EH (cell line): ENCODE measurements at places on chromosomes 13 and 19.

GRCh38 chr13:39306639-39307589 is 268.7 kb downstream of the NHLRC3 start:
- DNase-seq: no peak

- no peak for DNase-seq
Observed at GRCh38 chr13:107822006-107822405, 393.3 kb downstream of the LIG4 start.

- DNase-seq: peak; percentile 82
Observed at GRCh38 chr19:17686023-17686521, 2.1 kb downstream of the UNC13A start.

DNA sequence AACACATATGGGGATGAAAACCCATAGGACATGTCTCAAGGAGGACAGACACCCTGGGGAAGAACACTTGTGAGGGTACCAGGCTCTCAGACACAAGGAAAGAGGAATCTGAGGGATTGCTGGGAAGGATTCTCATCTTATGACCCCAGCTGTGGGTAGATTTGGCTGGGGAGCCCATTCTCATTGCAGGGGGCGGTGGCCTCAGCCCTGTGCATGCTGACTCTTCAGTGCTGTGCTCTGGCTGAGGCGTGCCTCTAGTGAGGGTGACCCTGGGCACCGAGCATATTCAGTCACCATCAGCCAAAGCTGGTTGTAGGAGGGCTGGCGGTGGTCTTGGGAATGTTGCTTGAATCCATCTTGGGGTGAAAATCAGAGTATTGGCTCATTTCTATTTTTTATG is 140.7 kb downstream of the TM9SF2 start:
- no peak for DNase-seq

DNA sequence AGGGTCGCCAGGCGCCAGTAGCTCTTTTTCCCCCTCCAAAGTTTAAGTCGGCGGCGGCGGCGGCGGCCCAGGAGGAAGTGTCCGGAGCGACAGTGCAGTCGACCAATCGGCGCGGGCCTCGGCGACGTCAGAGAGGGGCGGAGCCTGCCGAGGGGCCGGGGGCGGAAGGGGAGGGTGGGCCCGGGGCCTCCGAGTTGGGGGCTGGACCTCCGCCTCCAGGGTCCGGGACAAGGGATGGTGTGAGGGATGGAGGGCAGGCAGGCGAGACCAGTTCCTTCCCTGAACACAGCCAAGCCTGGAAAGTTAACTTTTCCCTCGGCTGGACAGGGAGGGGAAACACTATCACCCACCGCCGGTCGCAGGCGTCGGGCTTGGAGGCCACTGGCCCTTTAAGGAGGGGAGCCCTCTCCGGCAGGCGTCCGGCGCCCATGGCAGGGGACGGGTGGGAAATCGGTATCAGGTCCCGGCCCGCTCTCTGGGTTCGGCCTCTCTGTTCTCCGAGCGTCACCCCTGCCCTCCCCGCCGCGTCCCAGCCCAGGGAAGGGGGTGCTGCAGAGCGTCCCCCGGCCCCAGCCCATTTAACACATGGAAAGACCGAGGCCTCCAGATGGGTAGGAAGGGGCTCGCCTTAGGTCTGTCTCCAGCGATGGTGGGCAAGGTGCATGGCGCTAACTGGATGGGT is at the start of gene PRKD2:
Gene PRKD2, minus strand, starts transcription at position 81 of the 682 bp plus-strand sequence. CDS start 744 bp downstream, outside the sequence.
- peak; percentile 80 for DNase-seq

DNA sequence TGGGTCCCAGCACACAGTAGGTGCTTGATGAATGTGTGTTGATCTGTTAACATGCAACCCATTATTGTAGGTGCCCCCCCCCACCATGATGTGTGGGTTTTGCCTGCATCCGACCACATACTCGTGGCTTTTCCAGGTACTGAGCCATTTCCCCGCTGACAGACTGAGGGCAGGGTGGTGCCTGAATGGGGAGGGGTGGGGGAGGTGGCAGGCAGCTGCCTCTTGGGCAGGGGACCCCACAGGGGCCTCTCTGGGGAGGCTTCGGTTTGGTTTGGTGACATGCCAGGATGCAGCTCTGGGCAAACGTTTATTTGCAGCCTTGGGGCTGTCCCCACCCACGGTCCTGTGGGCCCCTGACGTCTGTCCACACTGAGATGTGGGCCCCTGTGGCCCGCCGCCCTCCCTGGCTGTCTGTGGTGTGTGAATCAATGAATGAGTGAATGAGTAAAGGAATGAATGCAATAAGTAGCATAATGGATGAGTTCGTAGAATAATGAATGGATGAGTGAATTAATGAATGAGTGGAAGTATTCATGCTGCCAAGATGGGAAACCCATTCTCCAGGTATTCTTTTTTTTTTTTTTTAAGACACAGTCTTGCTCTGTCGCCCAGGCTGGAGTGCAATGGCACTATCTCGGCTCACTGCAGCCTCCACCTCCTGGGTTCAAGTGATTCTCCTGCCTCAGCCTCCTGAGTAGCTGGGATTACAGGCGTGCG is 9.0 kb upstream of the JUND start:
- DNase-seq: no peak

DNA sequence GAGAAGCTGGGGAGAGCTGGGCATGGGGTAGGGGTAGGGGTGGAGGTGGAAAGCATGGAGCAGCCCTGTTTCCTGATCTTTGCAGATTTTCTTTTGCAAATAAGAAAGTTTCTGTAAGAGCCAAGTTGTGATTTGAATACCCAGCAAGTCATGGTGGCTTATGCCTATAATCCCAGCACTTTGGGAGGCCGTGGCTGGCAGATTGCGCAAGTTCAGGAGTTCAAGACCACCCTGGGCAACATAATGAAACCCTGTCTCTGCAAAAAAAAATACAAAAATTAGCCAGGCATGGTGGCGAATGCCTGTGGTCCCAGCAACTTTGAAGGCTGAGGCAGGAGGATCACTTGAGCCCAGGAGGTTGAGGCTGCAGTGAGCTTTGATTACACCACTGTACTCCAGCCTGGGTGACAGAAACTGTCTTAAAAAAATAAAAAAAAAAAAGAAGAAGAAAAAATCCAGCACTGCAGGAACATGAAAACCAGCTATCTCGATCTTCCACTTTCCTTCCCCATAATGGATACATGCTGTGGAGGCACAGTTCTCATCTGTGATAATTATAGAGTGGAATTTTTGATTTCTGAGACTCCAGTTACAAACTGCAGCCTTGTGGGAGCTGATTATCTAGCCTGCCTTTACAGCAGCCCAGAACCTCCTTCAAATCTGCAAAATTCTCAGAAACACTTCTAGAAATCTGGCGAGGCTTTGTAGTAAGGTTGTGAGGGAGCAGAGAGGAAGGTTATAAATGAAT is 12.1 kb upstream of the TEX26 start:
- DNase-seq: no peak

- no peak for DNase-seq
Observed at GRCh38 chr13:109249780-109250528, 536.4 kb downstream of the IRS2 start.

DNA sequence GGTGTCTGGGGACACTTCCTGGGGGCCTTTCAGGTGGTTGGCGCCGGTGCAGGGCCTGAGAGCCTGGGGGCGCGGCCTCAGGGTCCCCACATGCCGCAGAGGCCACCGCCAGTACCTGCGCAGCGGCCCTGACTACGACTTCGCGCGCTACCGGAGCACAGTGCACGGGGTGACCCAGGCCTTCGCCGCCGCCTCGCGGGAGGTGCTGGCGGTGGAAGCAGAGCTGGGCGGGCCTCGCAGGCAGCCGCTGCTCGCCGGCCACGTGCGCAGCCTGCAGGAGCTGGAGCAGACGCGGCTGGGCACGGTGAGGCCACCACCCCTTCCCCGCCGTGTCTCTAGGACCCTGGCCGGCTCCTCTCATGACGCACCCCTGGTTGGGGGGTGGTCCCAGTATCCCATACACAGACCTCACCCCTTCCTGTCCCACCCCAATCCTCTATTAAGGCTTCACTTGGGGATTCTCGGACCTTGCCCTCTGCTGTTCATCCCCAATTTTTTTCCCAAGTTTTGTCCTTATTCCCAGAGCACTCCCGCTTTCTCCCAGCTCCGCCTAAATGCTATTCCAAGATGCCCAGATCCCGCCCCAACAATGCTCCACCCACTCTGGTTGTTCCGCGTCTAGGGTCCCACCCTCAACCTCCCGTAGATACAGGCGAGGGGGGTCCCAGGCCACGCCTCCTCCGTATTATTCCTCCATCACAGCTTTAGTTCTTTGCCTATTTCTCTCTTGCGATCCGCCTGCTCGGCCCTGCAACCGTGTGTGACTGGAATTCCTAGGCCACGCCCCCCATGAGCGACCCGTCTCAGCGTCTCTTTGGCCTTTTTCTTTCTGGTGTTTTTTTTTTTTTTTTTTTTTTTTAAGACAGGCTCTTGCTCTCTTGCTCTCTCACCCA is 1.0 kb downstream of the REX1BD start:
- peak; percentile 64 for DNase-seq

GRCh38 chr19:33416307-33417215 is 43.1 kb downstream of the CEBPG start:
- DNase-seq: peak; percentile 72

- DNase-seq: peak; percentile 16
Observed at GRCh38 chr13:21638319-21639282, 32.3 kb upstream of the FGF9 start.

DNA sequence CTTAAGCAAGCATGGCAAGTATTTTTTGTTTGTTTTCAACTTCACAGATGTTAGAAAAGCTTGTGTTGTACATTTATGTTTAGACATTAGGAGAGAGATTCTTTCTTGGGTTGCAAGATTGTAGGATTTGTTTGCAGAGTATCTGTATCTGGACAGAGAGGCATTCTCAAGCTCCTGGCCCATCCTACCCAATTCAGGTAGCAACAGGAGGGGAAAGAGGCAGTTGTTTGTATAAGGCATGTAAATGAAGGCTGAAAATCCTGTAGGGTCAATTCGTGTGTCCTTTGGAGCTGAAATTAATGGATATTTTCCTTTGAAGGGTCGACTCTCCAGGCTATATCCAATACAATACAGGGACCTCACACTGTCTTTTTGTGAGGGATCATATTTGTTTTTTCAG is 147.3 kb downstream of the KCNRG start:
- no peak for DNase-seq

- DNase-seq: peak; percentile 75
Observed at GRCh38 chr13:99307247-99307646, at the start of gene GPR183. Gene GPR183, minus strand, starts transcription at chr13:99307399. Its CDS starts 11,254 bp downstream, at chr13:99296145.

- DNase-seq: no peak
Observed at GRCh38 chr13:111662451-111662850, 342.0 kb downstream of the TEX29 start.

DNA sequence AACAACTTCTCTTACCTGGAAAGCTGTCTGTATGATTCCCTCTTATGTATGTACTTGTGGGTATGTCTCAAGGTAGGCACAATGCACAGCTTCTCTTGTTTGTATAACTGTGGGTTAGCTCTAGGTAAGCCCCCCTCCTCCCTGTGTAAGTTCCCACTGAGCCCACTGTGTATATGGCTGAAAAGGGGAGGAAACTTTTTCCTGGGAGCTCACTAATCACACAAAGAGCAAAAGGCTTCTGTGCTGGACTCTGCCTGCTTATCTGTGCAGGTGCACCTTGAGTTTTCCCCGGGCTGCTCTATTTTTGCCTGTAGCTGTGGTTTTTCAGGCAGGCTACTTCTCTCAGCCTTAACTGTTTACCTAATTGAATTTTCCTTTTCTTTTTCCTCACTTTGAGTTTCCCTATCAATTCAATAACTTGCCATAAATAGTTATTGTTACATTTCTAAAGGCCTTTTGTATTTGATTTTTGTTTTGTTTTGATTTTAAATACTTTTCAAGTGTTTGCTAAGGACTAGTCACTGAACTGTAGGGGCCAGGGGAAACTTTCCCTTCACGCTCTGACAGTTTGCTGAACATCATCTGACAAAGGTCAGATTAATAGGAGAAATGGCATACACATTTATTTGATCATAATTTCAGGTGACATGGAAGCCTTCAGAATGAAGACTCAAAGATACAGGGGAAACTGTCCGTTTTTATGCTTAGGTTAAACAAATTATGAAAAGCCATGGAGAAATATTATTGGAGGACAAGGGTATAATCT is 423.5 kb upstream of the ATXN8OS start:
- DNase-seq: no peak

- peak; percentile 34 for DNase-seq
Observed at GRCh38 chr19:32566246-32566830, 14.7 kb upstream of the PDCD5 start.

- no peak for DNase-seq
Observed at GRCh38 chr13:57634839-57635165, 3.3 kb downstream of the PCDH17 start.

DNA sequence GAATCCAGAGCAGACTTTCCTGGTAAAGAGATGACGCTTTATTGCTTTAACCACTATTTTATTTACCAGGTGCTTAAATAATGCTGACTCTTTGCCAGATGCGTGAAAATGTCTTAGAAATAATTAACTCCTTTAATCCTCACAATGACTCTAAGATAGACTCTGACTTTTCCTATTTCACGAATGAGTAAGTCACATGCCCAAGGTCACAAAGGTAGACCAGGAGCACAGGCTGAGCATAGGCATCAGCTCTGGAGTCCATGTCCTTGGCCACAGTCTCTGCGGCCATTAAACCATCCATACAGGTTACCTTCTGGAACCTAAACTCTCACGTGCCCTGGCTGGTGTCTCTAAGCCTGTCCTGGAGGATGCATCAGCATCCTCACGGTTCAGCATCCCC is 87.3 kb downstream of the ERCC5 start:
- DNase-seq: no peak

- DNase-seq: peak; percentile 90
Observed at GRCh38 chr19:2524840-2525723, 49.2 kb downstream of the GADD45B start.

DNA sequence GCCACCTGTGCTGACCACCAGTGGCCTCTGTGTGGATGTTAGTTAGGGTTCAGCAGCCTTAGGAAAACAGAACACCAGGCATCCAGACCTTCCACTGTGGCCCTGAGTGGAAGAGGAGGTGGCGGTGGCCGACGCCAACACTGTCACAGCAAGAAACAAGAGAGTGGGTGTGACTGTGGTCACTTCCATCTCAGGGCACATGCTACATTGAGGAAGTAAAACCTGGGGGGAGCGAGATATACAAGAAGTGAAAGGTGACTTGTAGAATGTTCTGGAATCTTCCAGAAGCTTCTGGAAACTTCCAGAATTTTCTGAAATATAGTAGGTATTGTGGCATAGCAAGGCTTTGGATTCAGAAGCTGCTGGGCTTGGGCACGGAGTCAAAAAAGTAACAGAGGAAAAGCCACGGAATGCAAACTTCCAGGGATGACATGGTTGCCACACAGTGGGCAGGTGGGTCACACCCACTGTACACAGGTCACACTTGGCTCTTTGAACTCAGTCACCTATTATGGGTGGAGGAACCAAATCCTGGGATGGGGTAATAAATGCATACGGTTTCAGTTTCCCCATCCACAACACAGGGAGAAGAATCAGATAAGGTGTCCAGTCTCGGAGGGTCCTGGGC is 24.3 kb downstream of the GNG7 start:
- no peak for DNase-seq

DNA sequence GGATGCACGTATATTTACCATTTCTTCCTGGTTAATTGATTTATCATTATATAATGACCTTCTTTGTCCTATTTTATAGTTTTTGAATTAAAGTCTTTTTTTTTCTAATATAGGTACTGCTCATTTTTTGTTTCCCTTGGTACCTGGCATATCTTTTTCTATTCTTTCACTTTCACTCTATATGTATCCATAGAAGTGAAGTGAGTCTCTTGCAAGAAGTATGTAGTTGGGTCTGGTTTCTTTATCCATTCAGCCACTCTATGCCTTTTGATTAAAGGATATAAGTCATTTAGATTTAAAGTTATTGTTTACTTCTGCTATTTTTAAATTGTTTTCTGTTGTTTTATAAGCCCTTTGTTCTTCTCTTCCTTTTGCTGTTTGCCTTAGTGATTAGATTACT is 194.3 kb upstream of the SLITRK6 start:
- no peak for DNase-seq

- no peak for DNase-seq
Observed at GRCh38 chr13:81917810-81918209, 1576.9 kb upstream of the SPRY2 start.

GRCh38 chr19:12994701-12995595 is at the start of gene NFIX:
Gene NFIX, plus strand, starts transcription at chr19:12995475. Its CDS starts 363 bp downstream, at chr19:12995838.
- DNase-seq: peak; percentile 72
